ENCODE measurements at places on chromosomes 13 and 19. TPM values are rescaled to one million over a fixed set of nuclear protein-coding genes. Genes with fewer than 3 reads are reported as not detected.
A peak's percentile ranks its signal among the peaks of the same experiment; 100 is the strongest.

GRCh38 chr19:11127905-11128304 is 27.7 kb downstream of the SPC24 start:
- DNase-seq, result peak; percentile 17

GRCh38 chr13:36298535-36299068 is 988 bp upstream of the CCDC169 start:
- DNase-seq, result no peak

GRCh38 chr19:46413262-46414031 is at the start of gene CCDC8:
Gene CCDC8 (minus strand): TSS chr19:46413564. CDS start chr19:46412810, 754 bp downstream.
- DNase-seq, result peak; percentile 92

DNA sequence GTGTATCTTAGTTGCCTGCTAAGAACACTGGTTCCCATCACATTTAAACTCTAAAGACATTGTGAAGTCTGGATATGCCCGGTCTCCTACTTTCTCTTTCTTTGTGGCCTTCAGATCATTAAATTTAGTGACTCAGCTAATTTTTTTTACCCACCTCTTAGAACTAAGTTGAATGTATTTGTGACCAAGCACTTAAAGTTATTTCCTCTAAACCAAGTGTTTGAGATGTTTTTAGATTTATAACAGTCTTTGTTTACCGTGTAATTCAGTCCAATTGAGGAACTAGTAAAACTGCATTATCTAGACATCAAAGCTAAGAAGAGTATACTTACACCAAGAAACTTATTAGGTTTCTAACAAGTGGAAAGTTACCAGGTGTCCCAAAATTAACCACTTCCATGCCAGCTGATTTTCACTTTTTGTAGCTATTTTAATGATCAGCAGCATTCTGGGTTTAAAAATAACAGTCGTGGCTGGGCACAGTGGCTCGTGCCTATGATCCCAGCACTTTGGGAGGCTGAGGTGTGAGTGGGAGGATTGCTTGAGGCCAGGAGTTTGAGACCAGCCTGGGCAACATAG is 53.1 kb downstream of the ARHGAP35 start:
- DNase-seq, result peak; percentile 82

DNA sequence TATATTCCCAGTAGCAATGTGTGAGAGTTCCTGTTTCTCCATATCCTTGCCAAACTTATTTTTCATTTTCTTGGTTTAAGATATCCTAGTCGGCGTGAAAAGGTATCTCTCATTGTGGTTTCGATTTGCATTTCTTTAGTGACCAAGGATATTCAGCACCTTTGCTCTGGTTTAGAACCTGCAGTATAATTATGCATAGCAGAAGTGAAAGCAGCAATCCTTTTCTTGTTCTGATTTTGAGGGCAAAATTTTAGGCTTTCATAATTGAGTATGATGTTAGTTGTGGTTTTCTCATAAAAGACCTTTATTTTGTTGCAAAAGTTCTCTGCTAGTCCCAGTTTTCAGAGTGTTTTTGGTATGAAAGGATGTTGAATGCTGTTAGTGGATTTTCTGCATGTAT is 491.0 kb downstream of the FGF9 start:
- no peak for DNase-seq

- no peak for DNase-seq
These were observed 52.0 kb upstream of the NPAS1 start for GRCh38 chr19:46967578-46968032.

GRCh38 chr13:79196366-79196765 is 209.7 kb downstream of the RBM26 start:
- DNase-seq, result no peak

DNA sequence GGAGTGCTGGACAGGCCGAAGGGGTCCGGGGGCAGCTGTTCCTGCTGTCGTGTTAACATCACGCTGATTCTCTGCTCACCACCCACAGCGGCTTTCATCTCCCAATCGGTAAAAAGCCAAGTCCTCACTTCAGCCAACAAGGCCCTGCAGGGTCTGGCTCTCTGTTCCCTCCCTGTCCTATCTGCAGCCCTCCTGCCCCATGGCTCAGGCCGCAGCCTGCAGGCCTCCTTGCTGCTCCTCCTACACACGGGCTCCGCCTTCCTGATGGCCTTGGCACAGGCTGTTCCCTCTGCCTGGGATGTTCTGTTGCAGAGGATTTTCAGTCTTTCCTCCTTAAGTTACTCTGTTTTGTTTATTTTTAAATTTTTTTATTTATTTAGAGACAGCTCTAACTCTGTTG is 22.2 kb downstream of the FUZ start:
- peak; percentile 58 for DNase-seq

GRCh38 chr19:1863328-1863637 is at the start of gene KLF16:
Gene KLF16 (minus strand): TSS chr19:1863579. CDS start chr19:1863497, 82 bp downstream.
- no peak for DNase-seq

- DNase-seq, result peak; percentile 25
These were observed 7.8 kb upstream of the ZNF14 start for GRCh38 chr19:19740755-19741154.

The PTGIR gene
- 2.9 TPM for total RNA-seq

The NRTN gene
- not detected for total RNA-seq

The ANGPTL8 gene
- not detected for total RNA-seq

The ZNF45 gene
- 22.7 TPM for total RNA-seq

The TUBB4A gene
- total RNA-seq, result not detected

The ZNF30 gene
- total RNA-seq, result 3.8 TPM

Measured in osteoblast (primary cell).